ENCODE measurements at places on chromosomes 6 and 20.
A peak's percentile ranks its signal among the peaks of the same experiment; 100 is the strongest.

- DNase-seq = no peak
Measured at GRCh38 chr6:163814494-163815364, 400.2 kb downstream of the QKI start.

GRCh38 chr6:112997421-112998085 is 650.4 kb downstream of the RFPL4B start:
- DNase-seq = no peak

GRCh38 chr20:50652702-50653294 is 38.5 kb downstream of the RIPOR3 start:
- DNase-seq = no peak

- no peak for DNase-seq
Measured at GRCh38 chr6:116491610-116492330, 19.7 kb upstream of the CALHM5 start.

GRCh38 chr20:22925613-22925983 is 109.5 kb upstream of the SSTR4 start:
- DNase-seq = no peak

- no peak for DNase-seq
Measured at GRCh38 chr6:128233531-128233930, 286.9 kb downstream of the PTPRK start.

GRCh38 chr6:31897612-31898382 is at the start of gene EHMT2:
TSS of gene EHMT2 (minus strand) at chr6:31897698. CDS start at chr6:31897677, 21 bp downstream.
- peak; percentile 90 for DNase-seq

- no peak for DNase-seq
Measured at GRCh38 chr6:73285674-73286283, 22.8 kb upstream of the KHDC1 start.

DNA sequence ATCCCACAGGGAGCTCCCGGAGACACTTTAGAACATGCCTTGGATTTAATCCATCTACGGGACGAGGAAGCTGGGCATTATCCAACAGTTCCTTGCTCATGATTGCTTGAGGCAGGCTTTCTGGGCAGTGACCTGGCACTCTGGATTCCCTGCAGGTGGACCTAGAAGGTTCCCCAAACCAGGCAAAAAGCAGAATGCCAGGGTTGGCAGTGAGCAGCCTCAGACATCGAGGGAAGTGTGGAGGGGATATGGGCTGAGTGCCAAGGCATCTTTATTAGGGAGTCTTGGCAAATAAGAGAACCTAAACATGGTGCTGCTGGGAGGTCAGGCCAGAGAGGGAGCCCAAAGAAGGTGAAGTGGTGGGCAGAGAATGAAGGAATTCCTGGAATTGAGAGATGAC is 158.5 kb downstream of the CD83 start:
- DNase-seq = no peak

DNA sequence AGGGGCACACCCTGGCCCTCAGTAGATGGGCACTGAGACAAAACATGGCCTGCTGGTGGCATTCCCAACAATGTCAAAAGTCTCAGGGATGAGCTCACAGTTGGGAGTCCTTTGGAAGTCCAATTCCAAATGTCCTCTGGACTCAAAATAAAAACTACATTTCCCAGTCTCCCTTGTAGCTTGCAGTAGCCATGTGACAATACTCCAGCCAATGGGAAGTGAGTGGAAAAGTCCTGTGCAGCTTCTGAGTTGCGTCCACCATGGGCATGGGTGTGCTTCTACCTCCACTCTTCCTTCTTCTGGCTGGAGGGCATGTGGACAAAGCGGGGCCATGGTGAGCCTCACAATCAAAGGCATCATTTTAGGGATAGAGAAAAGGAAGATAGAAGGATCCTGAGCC is 5.8 kb upstream of the ADAM33 start:
- no peak for DNase-seq

GRCh38 chr6:112286010-112286409 is 31.6 kb upstream of the LAMA4 start:
- peak; percentile 88 for DNase-seq

DNA sequence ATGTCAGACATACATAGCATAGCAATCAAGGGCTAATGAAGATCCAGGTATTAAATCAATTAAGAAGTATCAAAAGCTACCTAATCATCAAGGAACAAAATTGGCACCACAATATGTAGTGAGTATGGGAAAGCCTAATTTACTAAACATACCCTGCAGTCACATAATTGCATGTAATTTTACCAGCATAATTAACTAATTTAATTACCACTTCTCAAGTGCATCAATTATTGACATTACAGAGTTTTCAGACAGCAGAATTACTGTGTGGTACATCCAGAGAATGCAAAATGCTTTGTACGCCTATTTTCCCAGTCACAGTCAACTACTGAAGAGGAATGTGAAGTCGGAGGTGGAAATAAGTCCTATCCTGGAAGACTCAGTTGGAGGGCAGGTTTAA is 279.0 kb upstream of the ID4 start:
- DNase-seq = no peak

- DNase-seq = peak; percentile 52
Measured at GRCh38 chr20:2524709-2525506, 11.5 kb upstream of the TMC2 start.

GRCh38 chr20:36491901-36492617 is 49.3 kb upstream of the MYL9 start:
- peak; percentile 84 for DNase-seq

GRCh38 chr6:75952128-75952527 is 120.3 kb downstream of the IMPG1 start:
- DNase-seq = no peak

DNA sequence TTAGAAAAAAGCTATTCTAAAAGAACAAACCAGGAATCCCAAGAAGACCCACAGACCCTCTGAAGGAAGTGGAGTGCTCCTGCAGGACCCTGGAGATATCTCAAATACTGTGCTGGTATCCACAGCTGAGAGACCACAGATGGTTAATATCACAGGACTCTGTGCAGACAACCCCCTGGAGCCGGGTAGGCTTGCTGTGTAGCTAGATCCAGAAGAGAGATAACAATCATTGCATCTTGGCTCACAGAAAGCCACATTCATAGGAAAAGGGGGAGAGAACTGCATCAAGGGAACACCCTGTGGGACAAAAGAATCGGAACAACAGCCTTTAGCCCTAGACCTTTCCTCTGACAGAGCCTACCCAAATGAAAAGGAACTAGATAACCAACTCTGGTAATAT is 689.5 kb downstream of the PHF3 start:
- DNase-seq = no peak

- DNase-seq = no peak
Measured at GRCh38 chr20:10388597-10388996, 45.4 kb downstream of the MKKS start.

DNA sequence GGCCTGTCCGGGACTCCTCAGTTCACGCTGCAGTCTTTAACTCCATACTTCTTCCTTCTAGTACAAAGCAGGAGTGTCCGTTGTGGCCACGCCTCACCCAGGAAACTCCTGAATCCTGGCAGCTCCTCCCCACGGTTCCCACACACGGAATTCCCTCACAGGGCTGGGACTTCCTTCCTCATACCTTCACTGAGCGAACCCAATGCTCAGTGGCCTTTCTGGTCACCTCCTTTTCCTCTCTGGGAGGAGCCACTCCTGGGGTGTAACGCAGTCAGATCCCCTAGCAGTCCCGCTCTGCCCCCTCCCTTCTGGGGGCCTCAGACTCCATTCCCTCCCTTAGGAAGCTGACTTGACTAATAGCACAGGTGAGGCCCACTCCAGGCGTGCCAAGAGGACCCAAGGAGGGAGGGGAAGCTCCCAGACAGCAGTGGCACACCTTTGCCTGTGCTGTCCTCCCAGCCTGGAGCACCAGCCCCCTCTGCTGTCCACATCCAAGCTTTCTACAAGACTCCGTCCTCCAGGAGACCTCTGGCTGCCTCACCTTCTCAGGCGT is at the start of gene SLC52A3:
Gene SLC52A3 (minus strand): TSS at position 75 of the 553 bp plus-strand sequence. CDS start 2,726 bp downstream, outside the sequence.
- DNase-seq = no peak

GRCh38 chr20:362271-363254 is 15.7 kb downstream of the NRSN2 start:
- DNase-seq = peak; percentile 67

DNA sequence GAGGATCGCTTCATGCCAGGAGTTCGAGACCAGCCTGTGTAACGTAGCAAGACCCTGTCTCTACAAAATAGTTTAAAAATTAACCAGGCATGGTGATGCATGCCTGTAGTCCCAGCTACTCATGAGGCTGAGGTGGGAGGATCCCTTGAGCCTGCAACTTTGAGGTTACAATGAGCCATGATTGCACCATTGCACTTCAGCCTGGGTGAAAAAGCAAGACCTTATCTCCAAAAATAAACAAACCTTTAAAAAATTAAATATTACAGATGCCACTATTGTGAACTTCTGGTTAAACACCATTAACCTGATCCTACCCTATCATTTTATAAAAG is 116.8 kb downstream of the ARHGAP18 start:
- no peak for DNase-seq

DNA sequence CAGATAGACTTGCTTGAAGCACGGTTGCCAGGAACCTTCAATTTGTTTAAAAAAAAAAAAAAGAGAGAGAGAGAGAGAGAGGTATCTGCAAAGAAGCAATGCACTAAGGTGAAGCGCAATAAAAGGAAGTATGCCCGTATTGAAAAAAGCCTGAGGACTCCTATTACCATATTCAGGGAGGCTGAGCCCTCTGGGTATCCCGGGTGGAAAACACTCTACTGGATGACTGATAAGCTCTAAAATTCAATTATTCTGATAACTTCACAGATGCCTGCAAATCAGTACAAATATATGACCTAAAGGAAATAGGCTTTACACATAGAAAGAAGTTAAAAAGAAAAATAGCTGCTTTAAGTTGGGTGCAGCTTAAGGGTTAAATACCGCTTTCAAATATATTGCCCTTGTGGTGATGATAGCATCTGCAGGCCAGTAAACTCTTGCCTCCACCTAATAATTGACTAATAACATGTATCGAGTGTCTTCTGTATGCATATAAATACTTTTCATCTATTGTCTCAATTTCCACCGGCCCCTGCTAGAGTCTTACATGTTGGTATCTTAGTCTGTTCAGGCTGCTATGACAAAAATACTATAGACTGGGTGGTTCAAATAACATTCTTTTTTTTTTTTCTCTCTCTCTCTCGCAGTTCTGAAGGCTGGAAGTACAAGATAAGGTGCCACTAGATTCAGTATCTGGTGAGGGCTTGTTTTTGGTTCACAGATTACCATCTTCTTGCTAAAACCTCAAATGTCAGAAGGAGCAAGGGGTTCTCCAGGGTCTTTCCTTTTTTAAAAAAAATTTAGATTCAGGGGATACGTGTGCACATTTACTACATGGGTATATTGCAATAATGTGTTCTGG is 187.4 kb upstream of the JARID2 start:
- DNase-seq = no peak

GRCh38 chr20:62603021-62603906 is 39.0 kb upstream of the SLCO4A1 start:
- DNase-seq = peak; percentile 77

- DNase-seq = no peak
Measured at GRCh38 chr6:80366714-80367113, 260.2 kb downstream of the BCKDHB start.

- DNase-seq = no peak
Measured at GRCh38 chr20:7010527-7010926, 243.0 kb downstream of the BMP2 start.

GRCh38 chr20:10581823-10582222 is 92.0 kb downstream of the JAG1 start:
- DNase-seq = no peak

DNA sequence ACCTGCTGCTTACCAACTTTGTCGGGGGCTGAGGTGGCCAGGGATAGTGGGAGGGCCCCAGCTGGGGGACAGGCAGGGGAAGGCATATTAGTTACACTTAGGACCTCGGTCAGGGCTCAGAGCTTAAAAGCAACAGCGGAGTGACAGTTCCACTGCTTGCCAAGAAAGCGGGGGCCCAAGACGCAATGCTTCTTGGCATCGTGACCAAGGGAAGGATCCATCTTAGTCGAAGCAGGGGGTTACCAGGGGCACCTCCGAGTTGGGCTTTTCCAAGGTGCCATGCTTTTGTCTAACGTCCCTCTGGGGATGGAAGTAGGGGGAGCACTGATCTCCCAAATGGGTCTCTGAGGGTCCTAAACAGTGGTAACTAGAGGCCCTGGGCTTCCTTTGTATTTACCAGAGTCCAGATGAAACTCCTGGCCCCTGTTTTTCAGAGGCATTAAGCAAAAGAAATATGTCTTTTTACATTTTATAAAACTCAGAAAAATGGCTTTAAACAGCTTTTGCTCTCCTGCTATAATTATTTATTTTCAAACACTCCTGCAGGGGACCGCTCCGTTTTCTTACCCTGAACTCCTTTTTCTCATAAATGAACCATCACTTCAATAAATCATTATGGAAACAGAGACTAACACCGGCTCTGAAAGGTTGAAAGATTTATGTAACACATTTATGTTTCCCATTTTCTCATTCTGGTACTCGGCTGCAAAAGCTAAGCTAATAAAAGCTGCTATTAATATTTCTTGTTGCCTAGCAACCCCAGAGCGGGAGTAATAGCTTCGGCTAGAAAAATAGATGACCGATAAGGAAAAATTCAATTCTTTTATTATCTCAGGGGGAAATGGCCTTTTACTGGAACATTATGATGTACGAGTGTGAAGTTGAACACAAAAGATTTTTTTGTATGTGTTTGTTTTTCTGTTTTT is 100.4 kb downstream of the TOX2 start:
- DNase-seq = no peak

DNA sequence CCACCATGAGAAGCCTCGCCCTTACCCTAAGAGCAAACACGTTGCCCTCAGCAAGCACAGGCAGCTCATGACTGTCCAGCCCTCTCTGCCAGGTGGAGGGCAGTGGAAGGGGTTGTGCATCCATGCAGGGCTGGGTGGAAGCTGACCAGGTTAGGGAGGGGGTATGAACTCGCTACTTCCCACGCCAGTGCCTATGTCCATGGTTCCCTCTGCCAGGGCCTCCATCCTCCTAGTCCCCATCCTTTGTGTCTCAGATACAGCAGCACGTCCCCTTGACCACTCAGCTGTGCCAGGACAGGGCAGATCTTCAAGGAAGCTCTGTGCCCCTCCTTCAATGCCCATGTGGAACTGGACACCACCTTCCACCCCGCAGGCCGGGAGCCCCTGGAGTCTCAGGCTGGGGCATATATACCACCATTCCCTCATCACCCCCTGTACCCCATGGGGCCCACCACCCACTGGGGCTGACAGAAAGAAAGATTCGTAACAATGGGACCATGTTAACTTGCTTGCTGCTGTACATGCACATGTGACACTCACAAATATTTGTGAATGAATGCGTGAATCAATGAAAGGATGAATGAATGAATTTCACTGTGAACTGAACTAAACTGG is 90.7 kb downstream of the ANKRD60 start:
- DNase-seq = no peak

GRCh38 chr6:47245745-47246371 is 63.8 kb downstream of the TNFRSF21 start:
- DNase-seq = no peak

DNA sequence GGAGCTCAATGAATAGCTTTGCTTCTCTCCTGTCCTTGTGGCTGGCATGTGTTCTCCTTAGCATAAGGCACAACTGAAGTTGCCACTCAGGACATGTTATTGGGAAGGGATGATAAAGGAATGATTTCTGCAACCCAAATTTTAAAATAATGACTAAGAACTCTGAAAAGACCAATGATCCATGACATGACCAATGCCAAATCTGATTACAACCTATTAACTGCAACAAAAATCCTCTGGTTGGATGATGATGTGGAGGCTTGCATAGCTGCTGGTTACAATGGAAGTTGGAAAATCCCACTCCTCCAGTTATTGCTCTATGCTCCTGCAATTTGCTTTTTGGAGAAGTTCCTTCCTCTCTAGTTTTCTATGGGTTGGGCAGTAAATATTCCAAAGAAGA is 63.4 kb upstream of the FBXL4 start:
- DNase-seq = no peak

GRCh38 chr6:29793796-29794195 is 33.8 kb upstream of the HLA-G start:
- DNase-seq = no peak
